Activated CD4-positive, CD25-positive, alpha-beta regulatory T cell (primary cell): ENCODE measurements at places on chromosomes 3 and 15.

GRCh38 chr3:141100531-141101320, 49.6 kb downstream of the SPSB4 start:
- no peak for DNase-seq

GRCh38 chr15:42046597-42046996, 25.8 kb upstream of the PLA2G4E start:
- no peak for DNase-seq

GRCh38 chr3:171122240-171122639, 95.7 kb upstream of the SLC2A2 start:
- DNase-seq: no peak

- no peak for DNase-seq
Observed at GRCh38 chr3:193767353-193768069, 174.5 kb downstream of the OPA1 start.

DNA sequence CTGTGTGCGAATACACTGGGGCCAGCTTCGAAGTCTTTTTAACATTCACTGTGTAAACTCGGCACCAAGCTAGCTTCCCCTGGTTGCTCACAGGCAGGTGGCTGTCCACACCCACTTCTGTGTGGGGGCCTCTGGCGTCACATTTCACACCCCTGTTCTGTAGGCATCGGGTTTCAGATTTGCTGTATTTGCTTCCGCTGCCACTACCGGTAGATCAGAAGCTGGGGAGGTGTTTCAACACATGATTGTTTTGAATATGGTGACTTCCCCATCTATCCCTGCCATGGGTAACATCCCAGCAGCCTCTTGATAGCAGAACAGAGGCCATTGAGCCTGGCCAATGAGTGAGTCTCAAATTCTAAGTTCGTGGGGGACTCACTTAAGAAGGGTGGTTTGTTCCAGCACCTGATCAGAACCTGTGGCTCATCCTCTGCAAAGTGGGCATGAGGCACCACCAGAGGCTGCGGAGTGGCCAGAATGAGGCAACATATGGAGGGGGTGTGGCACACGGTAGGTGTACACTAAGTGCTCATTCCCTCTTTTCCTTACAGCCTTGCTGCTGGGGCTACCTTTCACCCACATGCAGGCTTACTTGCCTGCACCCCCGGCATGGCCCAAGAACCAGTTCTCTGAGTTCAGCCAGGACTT, 61.5 kb downstream of the IQSEC1 start:
- DNase-seq: peak; percentile 35

- DNase-seq: no peak
Observed at GRCh38 chr3:190446573-190447279, 3.0 kb downstream of the TMEM207 start.

- no peak for DNase-seq
Observed at GRCh38 chr15:77807611-77808010, 174.9 kb upstream of the LINGO1 start.

GRCh38 chr3:152073267-152073666, 195.5 kb upstream of the MBNL1 start:
- no peak for DNase-seq

DNA sequence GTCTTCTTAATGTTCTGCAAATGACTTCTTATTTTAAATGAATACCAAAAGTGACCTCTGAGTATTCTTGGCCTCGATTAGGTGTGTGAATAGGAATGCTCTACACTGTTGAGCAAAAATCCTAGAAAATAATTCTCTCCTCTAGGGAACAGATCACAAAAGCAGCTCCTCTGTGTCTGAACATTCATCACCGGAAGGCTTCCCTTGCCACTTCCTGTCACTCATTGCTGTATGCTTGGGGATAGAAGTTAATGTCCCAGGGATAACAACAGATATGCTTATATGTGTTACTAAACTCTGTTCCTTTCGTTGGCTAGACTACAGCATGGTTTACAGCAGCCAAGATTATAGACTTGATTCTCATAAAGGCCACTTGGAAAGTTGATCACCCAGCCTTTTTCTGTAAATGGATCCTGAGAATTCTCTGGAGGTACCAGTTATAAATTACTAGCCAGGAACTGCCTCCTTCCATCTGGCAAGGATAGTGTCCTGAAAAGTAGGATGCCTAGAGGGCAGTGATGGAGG, 16.0 kb upstream of the PTX3 start:
- no peak for DNase-seq

- DNase-seq: no peak
Observed at GRCh38 chr3:62065985-62066693, 307.2 kb downstream of the FEZF2 start.

GRCh38 chr3:114866430-114866829, 280.7 kb downstream of the ZBTB20 start:
- DNase-seq: no peak

- DNase-seq: peak; percentile 68
Observed at GRCh38 chr3:141498598-141499223, 11.9 kb downstream of the RASA2 start.

GRCh38 chr15:49962044-49962602, 156.9 kb downstream of the ATP8B4 start:
- DNase-seq: no peak

GRCh38 chr3:130755666-130756065, 9.0 kb upstream of the PIK3R4 start:
- DNase-seq: no peak

DNA sequence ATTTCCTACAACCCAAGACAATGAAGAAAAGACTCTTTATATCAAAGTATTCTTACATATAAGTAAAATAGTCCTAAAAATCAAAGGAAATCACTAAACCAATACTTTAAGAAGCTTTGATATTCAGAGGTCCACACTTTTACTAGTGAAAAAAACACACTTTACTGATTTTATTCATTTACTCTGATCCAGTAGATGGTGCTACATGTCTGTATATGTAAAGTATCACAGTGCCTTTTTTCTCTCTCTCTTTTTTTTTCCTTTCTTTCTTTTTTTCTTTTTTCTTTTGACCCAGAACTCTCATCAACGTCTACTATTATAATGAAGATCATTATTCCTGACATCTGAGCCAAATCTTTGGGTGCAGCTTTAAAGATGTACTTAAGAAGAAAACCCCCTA, 10.8 kb upstream of the CCDC39 start:
- DNase-seq: no peak

GRCh38 chr3:50430191-50430590, 70.9 kb upstream of the TMEM115 start:
- no peak for DNase-seq

GRCh38 chr15:83835479-83835878, 181.6 kb downstream of the ADAMTSL3 start:
- no peak for DNase-seq

- DNase-seq: no peak
Observed at GRCh38 chr15:92883163-92883875, 16.8 kb upstream of the CHD2 start.

- DNase-seq: no peak
Observed at GRCh38 chr15:58715266-58715917, 34.1 kb downstream of the ADAM10 start.

DNA sequence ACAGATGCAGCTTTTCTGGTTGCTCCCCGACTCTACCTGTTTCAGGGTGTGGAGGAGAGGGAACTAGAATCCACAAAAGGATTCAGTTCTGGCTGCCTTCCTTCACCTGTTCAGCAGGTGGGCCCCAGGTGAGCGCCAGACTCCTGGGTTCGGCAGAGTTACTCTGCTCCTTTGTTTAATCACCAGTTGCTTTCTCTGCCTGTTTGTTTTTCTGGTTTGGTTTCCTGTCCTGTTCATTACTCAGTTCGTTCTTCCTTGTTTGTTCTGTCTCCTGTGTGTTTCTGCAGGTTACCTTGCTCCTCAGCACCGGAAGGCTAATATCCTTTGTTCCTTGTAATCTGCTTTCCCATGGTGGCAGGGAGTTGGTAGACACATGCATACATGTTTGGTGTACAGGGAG, 508.5 kb upstream of the ATP11B start:
- DNase-seq: no peak

GRCh38 chr3:13343601-13344000, 76.5 kb downstream of the NUP210 start:
- no peak for DNase-seq

DNA sequence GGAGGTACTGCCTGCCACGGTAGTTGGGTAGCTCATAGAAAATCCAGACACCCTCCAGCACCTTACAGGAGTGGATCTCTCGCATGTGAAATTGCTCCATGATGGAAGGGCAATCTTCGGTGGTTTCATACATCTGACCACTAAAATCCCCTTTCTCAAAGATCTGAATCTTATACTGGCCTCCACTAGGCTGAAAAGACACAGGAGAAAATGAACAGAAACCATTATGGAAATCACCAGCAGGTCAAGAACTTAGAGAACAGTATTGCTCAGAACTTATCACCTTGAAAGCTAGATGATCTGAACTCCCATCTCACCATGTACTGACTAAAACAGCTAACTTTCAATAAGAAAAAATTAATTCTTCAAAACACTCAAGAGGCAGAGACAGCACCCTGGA, 5.4 kb downstream of the CRYGS start:
- DNase-seq: no peak

- no peak for DNase-seq
Observed at GRCh38 chr15:70576276-70576675, 187.1 kb downstream of the UACA start.

DNA sequence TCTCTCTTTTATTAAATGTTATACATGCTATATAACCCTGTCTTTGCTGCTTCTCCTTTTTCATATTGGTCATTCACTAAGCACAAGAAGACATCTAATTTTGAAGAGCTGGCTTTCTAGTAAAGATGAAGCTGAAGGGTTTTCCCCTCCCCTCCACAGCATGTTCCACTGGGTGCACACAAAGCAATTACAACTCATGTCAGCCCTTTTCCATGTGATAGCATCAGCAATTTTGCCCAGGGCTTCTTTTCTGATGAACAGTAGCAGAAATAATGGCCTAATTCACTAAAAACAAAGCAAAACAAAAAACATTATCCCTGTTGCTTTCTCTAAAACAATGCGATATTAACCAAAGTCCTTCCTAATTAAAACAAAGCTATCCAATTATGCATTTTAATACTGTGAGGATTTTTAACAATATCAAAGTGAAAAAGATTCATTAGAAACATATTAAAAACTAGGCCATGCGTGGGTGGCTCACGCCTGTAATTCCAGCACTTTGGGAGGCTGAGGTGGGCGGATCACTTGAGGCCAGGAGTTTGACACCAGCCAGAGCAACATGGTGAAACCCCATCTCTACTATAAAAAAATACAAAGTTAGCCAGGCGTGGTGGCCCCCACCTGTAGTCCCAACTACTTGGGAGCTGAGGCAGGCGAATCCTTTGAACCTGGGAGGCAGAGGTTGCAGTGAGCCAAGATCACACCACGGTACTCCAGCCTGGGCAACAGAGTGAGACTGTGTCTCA, 12.2 kb upstream of the PIK3R4 start:
- DNase-seq: no peak

DNA sequence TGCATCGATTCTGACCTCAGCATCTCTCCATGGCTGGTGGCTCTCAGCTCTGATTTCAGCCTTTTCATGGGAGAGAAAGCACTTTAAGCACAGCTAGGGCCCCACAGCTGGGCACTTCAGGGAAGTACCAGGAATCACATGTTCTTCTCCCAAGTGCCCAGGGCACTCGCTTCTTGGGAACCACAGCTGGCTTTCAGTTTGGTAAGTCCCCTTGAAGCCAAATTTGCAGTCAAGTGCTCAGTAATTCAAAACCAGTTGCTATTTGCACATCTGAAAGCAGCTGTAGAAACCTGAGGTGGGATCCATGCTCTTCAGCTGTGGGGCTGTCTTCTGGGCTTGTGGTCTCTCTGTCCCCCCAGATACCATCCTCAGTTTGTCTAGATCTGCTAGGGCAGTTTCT, 12.8 kb downstream of the GABRA5 start:
- DNase-seq: no peak

GRCh38 chr3:172982736-172983364, 158.2 kb downstream of the SPATA16 start:
- no peak for DNase-seq

GRCh38 chr3:113377158-113377557, 64.1 kb downstream of the CFAP44 start:
- no peak for DNase-seq

DNA sequence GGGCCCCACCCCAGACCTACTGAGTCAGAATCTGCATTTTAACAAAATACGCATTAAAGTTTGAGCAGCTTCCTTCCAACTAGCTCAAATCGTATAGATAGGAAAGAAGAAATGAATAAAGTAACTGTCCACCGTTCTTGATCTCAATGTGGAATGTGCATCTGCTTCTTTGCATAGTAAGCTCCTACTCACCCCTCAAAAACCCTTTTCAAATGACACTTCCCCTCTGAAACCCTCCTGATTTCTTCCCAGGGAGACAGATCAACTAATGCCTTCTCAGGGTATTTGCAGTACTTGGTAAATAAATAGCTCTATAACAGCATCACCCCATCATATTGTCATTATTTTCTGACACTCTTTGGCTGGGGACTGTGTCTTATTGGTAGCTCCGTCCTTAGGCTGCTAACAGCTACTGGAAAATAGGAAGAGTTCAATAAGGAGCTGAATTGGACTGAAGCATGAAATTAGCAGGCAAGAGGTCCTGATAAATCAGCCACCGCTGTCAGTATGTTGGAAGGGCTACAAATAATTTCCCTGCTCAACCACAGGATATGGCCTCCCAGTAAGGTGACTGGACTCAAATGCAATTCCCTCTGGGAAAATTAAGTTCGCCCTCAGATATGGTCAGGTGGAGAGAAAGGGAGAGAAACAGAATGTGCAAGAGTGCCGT, 10.2 kb downstream of the OXTR start:
- DNase-seq: no peak

- no peak for DNase-seq
Observed at GRCh38 chr3:154758109-154758868, 321.8 kb upstream of the MME start.

DNA sequence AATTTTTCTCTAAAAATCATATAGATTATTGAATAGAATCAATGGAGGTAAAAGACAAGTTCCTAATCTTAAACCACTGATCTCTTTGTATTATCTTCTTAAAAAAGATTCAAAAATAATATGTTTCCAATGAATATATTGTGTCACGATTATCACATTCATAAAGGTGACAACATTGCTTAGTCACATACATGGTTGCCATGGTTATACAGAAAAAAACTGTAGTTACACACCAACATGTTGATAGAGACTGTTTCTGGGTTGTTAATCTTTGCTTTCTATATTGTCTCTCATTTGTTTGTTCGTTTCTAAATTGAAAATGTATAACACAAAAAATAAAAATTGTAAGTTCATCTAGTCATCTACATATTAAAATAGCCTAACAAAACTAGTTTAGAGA, 376.0 kb upstream of the ALCAM start:
- no peak for DNase-seq

DNA sequence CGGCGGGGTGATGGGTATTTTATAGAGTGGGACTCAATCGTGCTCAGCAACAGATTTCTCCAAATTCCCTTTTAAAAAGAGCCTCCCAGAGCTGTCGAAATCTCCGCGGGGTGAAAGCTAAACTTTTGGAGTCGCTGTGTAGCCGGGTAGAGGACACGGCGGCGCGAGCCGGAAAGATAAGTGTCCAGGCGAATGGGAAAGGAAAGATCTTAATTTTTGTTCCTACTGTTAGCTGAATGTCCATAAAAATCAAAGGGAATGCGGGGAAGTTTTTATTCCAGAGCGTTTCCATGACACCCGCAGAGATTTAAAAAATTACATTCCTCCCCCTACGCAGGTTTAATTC, 9.1 kb downstream of the EOMES start:
- no peak for DNase-seq

GRCh38 chr3:195870442-195870841, 37.9 kb downstream of the TNK2 start:
- DNase-seq: no peak

GRCh38 chr3:12560505-12561190, 3.8 kb downstream of the MKRN2 start:
- no peak for DNase-seq

GRCh38 chr15:95377258-95377852, 953.1 kb upstream of the NR2F2 start:
- DNase-seq: no peak
